ENCODE measurements at places on chromosomes 4 and X. TPM values are rescaled to one million over a fixed set of nuclear protein-coding genes. Genes with fewer than 3 reads are reported as not detected.
A peak's percentile ranks its signal among the peaks of the same experiment; 100 is the strongest.

The PCDH10 gene
- total RNA-seq: 0.66 TPM

The PCDH7 gene
- total RNA-seq: 9.0 TPM

The POLN gene
- total RNA-seq: 5.6 TPM

The USO1 gene
- total RNA-seq: 101 TPM

DNA sequence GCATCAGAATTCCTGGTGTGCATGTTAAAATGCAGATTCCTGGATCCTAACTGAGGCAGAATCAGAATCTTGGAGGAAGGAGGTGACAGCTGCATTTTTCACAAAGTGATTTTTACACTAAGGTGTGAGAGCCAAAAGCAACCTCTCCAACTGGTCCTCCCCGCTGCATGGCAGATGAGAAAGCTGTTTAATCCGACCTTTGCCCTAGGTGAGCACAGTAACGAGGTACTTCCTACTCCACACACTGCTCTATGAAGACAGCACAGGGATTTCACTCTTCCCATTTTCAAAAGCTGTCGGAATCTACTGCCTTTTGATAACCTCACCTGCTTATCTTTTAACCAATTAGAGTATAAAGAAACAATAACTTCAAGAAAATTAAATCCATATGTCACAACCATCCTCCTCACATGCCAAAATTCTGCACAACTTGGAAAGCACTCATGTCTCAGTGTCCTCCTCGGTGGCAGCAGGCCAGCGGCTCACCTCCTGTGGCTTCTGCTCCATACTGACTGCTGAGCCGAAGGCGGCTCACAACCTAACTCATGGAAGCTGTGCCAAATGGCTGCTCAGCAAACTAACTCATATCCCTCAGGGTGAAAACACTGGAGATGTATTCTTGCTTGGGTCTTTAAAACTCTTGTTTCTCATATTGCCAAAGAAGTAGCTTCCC, 3.6 kb downstream of the CASP6 start:
- no peak overlapping the region for H3K27ac ChIP-seq
- H3K27me3 ChIP-seq: no peaks in the 10 kb centered on the region
- no peaks in the 10 kb centered on the region for H3K36me3 ChIP-seq
- H3K4me3 ChIP-seq: no peak overlapping the region

- no peak overlapping the region for H3K27ac ChIP-seq
- H3K4me3 ChIP-seq: no peak overlapping the region
- no peaks in the 10 kb centered on the region for H3K27me3 ChIP-seq
- peak; percentile 75 for DNase-seq
- H3K4me1 ChIP-seq: no peaks in the 10 kb centered on the region
Measured at GRCh38 chrX:50827996-50828395, 14.0 kb upstream of the SHROOM4 start.

DNA sequence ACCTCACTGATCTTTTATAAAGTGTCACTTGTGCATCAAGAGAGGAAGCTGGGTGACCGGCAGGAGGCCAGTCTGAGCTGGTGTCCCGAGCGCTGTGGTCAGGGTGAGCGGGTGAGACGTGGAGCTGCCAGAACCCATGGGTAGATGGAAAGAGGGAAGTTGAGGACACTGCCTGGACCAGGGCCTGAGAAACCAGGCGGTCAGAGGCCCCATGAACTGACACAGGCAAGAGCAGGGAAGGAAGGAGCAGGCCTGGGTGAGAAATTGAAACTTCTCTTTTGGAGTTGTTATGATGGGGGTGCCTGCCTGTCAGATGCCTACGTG, 192.6 kb downstream of the AFAP1 start:
- no peak for DNase-seq
- H3K4me1 ChIP-seq: no peaks in the 10 kb centered on the region
- no peaks in the 10 kb centered on the region for H3K27me3 ChIP-seq

- no peaks in the 10 kb centered on the region for H3K4me1 ChIP-seq
- no peak overlapping the region for H3K27ac ChIP-seq
Measured at GRCh38 chrX:38616904-38617303, 55.6 kb downstream of the TSPAN7 start.

DNA sequence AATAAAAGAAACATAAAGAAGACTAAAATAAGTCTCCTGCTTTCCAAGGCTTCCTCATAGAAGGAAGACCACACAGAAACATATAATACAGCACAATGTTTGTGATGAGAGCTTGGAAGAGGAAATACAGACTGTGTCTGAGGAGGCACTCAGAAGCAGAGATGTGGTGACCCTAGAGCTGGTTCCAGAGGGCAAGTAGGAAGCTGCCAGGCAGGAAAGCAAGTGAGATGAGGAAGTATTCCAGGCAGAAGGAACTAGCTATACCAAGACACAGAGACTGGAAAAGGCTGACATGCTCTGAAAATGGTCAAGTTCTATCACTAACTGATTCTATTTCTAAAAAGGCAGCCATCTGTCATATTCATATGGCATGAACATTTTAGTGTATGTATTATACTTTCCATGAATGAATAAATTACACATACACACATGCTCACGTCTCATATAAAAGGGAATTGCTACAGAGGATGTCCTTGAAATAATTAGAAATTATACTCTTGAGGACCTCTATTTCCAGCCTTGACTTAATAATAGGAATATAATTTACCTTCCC, 16.6 kb upstream of the HSFX2 start:
- H3K4me3 ChIP-seq: no peak overlapping the region
- H3K36me3 ChIP-seq: no peaks in the 10 kb centered on the region
- no peak for DNase-seq
- no peak overlapping the region for H3K27ac ChIP-seq
- H3K27me3 ChIP-seq: no peaks in the 10 kb centered on the region

DNA sequence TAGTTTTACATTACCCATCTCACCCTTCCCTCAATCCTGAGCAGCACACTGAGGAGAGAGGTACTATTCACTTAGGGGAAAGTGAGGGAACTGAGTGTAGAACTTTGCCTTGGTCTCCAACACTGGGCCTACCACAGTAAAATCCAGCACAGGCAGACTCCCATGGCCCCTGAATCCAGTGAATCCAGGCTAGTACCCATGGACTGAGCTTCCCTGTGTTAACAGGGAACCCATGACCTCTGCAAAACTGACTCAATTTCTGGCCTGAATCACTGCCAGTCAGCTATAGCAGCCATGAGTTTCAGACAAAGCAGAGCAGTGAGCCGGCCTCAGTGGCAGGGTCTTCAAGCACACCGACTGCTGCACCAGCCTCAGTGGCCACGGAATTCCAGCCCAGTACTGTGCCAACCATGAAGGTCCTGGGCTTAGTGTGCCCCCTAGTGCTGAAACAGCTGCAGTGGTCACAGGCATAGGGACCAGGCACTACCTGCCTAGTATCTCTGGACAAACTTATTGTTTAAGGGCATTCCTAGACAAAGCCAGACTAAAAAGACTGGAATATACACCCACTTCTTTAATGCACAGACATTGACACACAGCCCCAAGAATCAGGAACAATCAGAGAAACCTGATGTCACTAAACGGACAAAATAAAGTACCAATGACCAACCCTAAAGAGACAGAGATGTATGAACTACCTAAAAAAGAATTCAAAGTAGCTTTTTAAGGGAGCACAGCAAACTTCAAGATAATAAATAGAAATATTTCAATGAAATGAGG, 127.4 kb upstream of the RPL34 start:
- no peak overlapping the region for H3K4me3 ChIP-seq
- H3K36me3 ChIP-seq: no peaks in the 10 kb centered on the region
- H3K27me3 ChIP-seq: no peaks in the 10 kb centered on the region
- DNase-seq: peak; percentile 14
- no peak overlapping the region for H3K27ac ChIP-seq

GRCh38 chr4:113576947-113577678, 184.4 kb downstream of the CAMK2D start:
- H3K4me3 ChIP-seq: no peak overlapping the region
- H3K27ac ChIP-seq: no peak overlapping the region
- peaks cover 12% of the 10 kb centered on the region for H3K4me1 ChIP-seq

DNA sequence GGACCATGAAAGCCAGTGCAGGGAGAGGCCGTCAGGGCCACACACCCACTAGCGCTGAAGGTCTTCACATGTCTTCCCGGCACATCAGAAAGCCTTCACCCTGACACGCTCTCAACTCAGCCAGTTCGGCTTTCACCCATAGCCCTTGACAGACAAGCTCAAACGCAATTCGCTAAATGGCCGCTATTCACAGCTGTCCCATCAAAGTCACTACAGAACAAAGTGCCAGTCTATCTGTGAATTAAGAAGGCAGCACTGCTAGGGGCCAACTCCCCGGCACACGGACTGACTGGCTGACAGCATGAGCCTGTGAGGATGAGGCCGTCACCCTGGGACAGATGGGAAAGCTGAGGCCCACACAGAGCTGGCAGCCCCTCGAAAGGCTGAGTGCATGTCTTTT, 45.7 kb downstream of the ACOX3 start:
- H3K4me1 ChIP-seq: peaks cover 21% of the 10 kb centered on the region
- H3K27ac ChIP-seq: no peak overlapping the region
- DNase-seq: no peak
- H3K27me3 ChIP-seq: no peaks in the 10 kb centered on the region
- H3K4me3 ChIP-seq: no peak overlapping the region
- peaks cover 1% of the 10 kb centered on the region for H3K36me3 ChIP-seq

All from fibroblast of lung (primary cell).